ENCODE measurements at places on chromosomes 5 and 9. TPM values are rescaled to one million over a fixed set of nuclear protein-coding genes. Genes with fewer than 3 reads are reported as not detected.

DNA sequence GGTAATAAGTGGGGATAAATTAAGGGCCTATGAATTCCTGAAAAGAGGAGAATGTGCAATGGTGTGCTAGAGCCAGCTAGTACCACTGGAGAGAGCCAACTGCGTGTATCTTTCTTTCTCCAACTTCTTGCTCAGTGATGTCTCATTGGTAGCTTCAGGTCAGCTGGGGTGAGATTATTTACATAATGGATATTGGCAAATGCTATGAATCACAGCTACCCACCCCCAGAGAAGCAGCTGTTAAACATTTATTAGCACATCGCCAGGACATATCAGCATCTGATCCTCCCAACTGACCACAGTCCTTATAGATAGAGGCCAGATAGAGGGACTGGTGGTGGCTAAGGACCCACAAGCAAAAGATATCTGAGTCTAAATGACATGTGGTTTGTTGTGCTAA, 421.3 kb downstream of the ACTL7B start:
- no peak overlapping the region for H3K27ac ChIP-seq
- no peaks in the 10 kb centered on the region for H3K4me1 ChIP-seq
- H3K27me3 ChIP-seq: no peaks in the 10 kb centered on the region
- no peaks in the 10 kb centered on the region for H3K36me3 ChIP-seq
- no peak overlapping the region for H3K4me3 ChIP-seq

DNA sequence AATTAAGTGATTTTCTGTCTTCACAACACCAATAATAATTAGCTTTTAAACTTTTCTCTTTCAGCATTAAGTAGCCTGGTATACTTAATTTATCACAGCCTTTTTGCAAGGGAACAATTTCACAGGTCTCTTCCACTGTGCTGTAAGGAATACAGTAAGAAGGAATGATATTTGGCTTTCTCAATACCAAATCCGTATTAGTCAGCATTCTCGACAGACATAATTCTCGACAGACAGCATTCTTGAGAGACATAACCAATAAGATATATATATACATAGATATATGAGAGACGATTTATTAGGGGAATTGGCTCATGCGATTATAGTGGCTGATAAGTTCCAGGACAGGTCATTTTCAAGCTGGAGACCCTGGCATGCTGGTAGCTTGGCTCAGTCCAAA, 18.0 kb downstream of the PRKAA1 start:
- no peak overlapping the region for H3K27ac ChIP-seq
- DNase-seq: no peak
- peaks cover 21% of the 10 kb centered on the region for H3K4me1 ChIP-seq
- H3K27me3 ChIP-seq: no peaks in the 10 kb centered on the region
- no peak overlapping the region for H3K4me3 ChIP-seq

TESK1 gene
- 44.5 TPM for total RNA-seq

DNA sequence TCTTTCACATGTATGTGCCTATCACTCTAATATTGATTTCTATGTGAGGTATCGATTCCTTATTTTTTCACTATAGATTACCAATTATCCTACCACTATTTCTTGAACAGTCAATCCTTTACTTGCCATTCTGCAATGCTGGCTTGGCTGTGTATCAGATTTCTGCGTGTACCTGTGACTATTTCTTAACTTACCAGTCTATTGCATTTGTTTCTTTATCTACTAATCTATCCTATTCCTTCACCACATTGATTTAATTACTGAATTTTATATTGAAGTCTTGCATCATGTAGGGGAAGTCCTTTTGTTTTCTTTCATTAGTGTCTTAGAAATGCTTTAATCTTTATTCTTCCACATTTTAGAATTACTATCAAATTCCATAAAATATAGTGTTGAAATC, 684.8 kb downstream of the LRRC70 start:
- H3K27ac ChIP-seq: no peak overlapping the region
- no peak overlapping the region for H3K4me3 ChIP-seq
- no peaks in the 10 kb centered on the region for H3K27me3 ChIP-seq
- no peaks in the 10 kb centered on the region for H3K36me3 ChIP-seq
- no peaks in the 10 kb centered on the region for H3K4me1 ChIP-seq

RAB3C gene
- total RNA-seq: not detected

- no peaks in the 10 kb centered on the region for H3K4me1 ChIP-seq
- H3K27ac ChIP-seq: no peak overlapping the region
- H3K27me3 ChIP-seq: peaks cover 6% of the 10 kb centered on the region
Measured at GRCh38 chr9:126116351-126117157, 210.1 kb upstream of the MVB12B start.

- H3K4me1 ChIP-seq: peaks cover 10% of the 10 kb centered on the region
- no peak overlapping the region for H3K4me3 ChIP-seq
- peak overlapping the region; percentile 10 for H3K27ac ChIP-seq
- no peaks in the 10 kb centered on the region for H3K27me3 ChIP-seq
- no peak for DNase-seq
- peaks cover 66% of the 10 kb centered on the region for H3K36me3 ChIP-seq
Measured at GRCh38 chr5:111398013-111398412, 114.3 kb downstream of the STARD4 start.

DNA sequence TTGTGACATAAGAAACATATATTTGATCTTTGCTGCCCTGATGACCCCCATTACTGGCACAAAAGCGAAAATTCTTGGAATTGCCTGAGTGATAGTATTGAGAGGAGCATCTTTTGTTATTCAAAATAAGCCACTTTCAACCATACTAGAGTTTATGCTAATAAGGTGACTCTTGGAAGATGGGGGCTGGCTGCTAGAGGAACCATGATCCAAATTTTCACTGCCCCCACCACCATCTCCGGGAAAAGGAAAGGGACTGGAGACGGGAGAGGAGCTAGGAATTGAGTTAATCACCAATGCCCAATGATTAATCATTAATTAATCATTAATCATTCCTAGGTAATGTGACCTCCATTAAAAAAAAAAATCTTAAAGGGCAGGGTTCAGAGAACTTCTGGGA, 25.6 kb downstream of the FBXW11 start:
- H3K4me3 ChIP-seq: no peak overlapping the region
- H3K27ac ChIP-seq: no peak overlapping the region
- H3K36me3 ChIP-seq: peaks cover 70% of the 10 kb centered on the region
- DNase-seq: no peak
- no peaks in the 10 kb centered on the region for H3K27me3 ChIP-seq

TLE1 gene
- total RNA-seq: 0.41 TPM

INSL6 gene
- not detected for total RNA-seq

GRCh38 chr5:152606776-152607364, 201.8 kb upstream of the NMUR2 start:
- no peaks in the 10 kb centered on the region for H3K27me3 ChIP-seq
- no peak overlapping the region for H3K27ac ChIP-seq
- no peak for DNase-seq
- no peaks in the 10 kb centered on the region for H3K4me1 ChIP-seq
- H3K36me3 ChIP-seq: no peaks in the 10 kb centered on the region
- H3K4me3 ChIP-seq: no peak overlapping the region

DNA sequence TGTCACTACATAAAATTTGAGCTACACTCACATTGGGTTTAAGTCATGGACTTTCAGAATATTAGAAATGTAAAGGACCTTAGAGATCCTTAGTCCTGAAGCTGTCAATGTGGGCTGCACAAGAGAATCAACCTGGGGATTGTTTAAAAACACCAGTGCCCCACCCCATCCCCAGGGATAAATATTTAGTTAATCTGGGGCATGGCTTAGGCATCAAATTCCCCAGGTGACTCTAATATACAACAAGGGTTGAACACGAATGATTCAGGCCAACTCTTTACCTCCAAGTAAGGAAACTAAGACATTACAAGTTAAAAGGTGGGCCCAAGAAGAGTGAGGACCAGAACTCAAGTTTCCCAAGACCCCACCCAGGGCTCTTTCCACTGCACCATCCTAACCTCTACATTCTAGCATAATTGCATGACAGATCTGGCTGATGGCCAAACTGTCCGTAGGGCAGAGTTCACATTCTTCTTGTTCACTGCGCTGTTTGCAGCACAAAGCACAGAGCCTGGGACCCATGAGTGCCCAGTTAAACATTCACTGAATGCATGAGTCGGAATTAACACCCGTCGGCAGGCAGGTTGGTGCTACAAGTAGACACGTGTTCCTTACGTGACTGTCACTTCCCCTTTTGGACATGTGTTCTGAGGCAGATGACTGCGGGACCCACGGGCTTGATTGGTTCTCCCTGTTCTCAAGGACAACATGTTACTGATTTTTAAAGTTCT, 25.2 kb downstream of the CYFIP2 start:
- H3K36me3 ChIP-seq: peaks cover 84% of the 10 kb centered on the region
- H3K4me3 ChIP-seq: no peak overlapping the region
- DNase-seq: no peak
- H3K27me3 ChIP-seq: no peaks in the 10 kb centered on the region
- H3K27ac ChIP-seq: peak overlapping the region; percentile 83

LCN2 gene
- not detected for total RNA-seq

TPM2 gene
- 4.6 TPM for total RNA-seq

DNA sequence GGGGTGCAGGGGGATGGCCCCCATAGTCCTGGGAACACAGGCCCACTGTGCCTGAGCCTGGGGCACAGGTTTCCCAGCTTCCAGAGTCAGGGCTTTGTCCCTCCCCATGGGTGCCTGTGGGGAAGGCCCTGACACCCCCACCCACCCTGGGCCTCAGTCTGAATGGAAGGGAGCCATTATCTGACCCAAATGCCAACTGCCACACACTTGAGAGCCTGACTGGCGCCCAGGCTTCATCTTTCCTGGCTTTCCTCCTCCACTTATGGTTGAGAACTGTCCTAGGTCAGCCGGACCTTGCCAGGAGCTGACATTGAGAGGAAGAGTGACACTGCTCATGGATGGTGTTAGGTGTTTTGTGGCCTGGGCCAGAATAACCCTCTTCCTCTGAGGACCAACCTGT, 24.0 kb downstream of the SH3PXD2B start:
- H3K36me3 ChIP-seq: no peaks in the 10 kb centered on the region
- H3K4me1 ChIP-seq: no peaks in the 10 kb centered on the region
- no peak overlapping the region for H3K4me3 ChIP-seq
- H3K27ac ChIP-seq: no peak overlapping the region

PCDHGA4 gene
- total RNA-seq: 0.57 TPM

JAK2 gene
- total RNA-seq: 29.4 TPM

NOXA1 gene
- total RNA-seq: 0.46 TPM

DNA sequence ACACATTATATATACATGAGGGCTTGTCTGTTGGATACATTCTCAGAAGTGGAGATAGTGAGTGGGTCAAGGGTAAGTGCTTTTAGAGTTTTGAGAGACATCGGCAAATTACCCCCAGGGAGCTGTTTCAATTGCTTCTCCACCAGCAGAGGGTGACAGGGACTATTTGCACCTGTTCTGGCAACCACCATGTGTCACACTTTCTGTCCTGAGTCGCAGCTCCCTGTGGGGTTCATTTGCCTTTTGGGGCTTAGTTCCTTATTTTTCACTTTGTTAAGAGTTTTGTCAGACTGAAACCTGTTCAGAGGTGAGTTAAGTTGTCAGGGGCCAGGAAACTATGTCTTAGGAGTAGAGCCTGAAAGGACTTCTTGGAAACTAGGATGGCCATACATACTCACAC, 20.1 kb upstream of the SLC36A1 start:
- H3K27ac ChIP-seq: no peak overlapping the region
- no peak overlapping the region for H3K4me3 ChIP-seq
- H3K4me1 ChIP-seq: no peaks in the 10 kb centered on the region

DNA sequence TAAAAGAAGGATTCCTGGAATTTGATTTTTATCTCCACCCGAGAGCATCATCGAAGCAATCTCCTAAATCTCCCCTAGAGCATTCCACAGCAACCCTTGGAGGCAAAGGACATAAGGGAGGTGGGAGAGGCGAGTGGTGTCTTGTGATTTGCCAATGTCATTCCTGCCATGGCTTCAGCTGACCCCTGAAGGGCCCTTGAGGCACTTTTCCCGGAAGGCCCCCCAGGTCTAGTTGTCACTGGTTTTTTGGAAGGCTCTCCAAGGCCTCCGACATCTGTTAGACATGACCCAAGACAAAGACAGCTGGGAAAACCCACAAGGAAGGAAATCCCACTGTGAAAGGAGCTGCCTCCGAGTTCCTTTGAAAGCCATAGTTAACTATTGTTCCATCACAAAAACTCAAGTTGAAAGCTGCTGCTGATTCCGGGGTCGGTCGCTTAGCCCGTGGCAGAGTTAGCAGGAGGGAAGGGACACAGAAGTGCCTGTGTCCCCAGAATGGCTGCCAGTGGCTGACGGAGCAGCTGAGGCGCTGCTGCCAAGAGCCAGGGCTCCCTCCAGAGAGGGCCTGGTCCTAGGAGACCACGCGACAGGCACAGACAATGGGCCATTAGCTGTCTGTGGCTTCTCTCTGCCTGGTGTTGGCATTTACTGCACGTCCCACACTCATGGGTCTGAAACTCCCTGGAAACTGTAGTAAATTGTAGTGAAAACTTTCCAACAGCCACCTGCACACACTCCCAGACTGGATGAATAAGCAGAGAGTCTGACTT, 24.4 kb upstream of the TRIO start:
- H3K27me3 ChIP-seq: no peaks in the 10 kb centered on the region
- no peak overlapping the region for H3K4me3 ChIP-seq
- no peaks in the 10 kb centered on the region for H3K36me3 ChIP-seq
- H3K4me1 ChIP-seq: no peaks in the 10 kb centered on the region

DNA sequence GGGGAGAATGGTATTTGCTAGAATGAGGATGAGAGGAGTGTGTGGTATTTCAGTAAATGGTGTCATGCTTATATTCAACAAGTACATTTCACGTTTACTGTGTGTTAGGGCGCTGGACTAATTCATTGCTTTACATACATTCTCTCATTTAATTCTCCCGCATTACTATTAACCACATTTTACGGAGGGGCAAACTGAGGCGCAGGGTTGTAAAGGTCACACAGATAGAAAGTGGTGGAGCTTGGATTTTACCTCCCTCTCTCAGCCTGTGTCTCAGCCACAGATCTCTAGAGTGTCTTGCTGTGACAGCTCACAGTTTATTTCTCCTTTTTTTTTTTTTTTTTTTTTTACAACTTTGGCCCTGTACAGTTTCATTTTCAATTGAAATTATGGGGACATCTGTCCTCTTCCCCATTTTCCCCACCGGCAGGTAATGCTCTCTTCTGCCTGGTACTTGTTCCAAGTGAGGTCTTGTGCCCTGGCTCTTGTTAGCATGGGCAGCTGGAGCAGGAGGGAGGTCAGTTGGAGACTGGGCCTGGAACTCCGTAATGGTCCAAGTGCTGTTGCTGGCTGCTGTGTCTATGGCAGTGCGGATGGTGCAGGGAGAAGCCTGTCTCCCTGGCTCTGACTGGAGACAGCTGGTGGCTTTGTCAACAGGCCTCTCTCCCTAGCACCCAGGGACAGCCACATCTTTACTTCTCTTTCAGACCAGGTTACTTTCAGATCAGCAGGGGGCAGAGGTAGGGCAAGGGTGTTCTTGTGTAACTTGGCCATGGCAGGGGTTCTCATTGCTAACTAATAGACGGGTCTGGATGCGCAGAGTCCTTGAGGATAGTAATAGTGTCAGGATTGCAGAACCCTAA, 20.5 kb upstream of the NDST1 start:
- no peak overlapping the region for H3K27ac ChIP-seq
- no peaks in the 10 kb centered on the region for H3K36me3 ChIP-seq
- H3K4me3 ChIP-seq: peak overlapping the region; percentile 66
- H3K27me3 ChIP-seq: peaks cover 15% of the 10 kb centered on the region
- peaks cover 6% of the 10 kb centered on the region for H3K4me1 ChIP-seq

ANKRD31 gene
- 0.28 TPM for total RNA-seq

- peaks cover 11% of the 10 kb centered on the region for H3K27me3 ChIP-seq
- H3K36me3 ChIP-seq: no peaks in the 10 kb centered on the region
- no peaks in the 10 kb centered on the region for H3K4me1 ChIP-seq
Measured at GRCh38 chr9:69996967-69997366, 46.7 kb upstream of the MAMDC2 start.
